ENCODE measurements at places on chromosomes 3 and 15.
A peak's percentile ranks its signal among the peaks of the same experiment; 100 is the strongest.

- no peak for DNase-seq
Measured at GRCh38 chr15:99447497-99448371, 118.0 kb upstream of the MEF2A start.

GRCh38 chr3:158631981-158632380 lies 12.3 kb upstream of the GFM1 start:
- no peak for DNase-seq

GRCh38 chr15:36432161-36432560 lies 147.3 kb upstream of the CDIN1 start:
- no peak for DNase-seq

DNA sequence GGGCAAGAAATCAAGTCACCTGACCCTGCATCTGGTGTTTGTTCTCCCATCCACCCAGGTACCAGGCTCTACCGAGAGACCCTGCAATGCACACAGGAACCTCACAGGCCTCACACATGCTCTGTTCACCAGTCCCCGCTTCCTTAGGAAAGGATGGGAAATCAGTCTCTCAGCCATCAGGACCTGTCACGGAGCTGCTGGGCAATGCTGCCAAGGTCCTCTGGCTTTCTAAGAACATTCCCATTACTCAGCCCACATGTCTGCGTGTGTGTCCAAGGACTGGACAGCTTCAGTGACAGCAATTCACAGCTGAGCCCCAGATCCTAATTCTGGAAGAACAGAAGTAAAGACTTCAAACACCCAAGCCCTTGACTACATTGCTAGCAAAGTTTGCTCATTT lies 6.5 kb upstream of the SRGAP3 start:
- no peak for DNase-seq

- no peak for DNase-seq
Measured at GRCh38 chr3:191502583-191502982, 41.6 kb downstream of the PYDC2 start.

- no peak for DNase-seq
Measured at GRCh38 chr3:102006812-102007485, 157.6 kb downstream of the NFKBIZ start.

DNA sequence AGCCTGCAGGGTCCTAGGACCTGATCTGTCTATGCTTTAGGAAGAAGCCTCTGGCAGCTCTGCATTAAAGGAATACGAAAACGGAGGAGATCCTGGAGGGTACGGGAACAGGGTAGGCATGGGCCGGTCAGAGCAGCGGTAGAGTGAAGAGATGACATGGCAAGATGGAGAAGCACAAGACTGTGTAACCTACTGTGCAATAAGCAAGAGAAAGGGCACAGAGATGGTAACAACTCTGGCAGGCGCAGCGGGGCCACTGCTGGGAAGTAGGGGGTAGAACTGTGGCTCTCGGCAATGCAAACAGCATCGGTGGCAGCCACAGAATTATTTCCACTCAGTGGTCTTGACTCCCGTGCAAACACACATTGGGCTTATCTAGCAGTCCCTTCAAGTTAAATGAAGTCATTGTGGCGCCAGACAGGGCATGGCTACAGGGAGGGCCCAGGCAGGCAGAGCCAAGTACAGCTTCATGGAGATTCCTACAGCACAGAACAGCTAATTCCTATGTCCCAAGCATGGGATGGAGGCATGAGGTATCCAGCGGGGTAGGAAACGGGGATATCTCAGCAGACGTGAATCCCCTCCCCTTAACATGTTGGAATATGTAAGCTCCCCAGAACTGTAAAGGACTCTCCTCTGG lies 28.8 kb downstream of the WHAMM start:
- no peak for DNase-seq

DNA sequence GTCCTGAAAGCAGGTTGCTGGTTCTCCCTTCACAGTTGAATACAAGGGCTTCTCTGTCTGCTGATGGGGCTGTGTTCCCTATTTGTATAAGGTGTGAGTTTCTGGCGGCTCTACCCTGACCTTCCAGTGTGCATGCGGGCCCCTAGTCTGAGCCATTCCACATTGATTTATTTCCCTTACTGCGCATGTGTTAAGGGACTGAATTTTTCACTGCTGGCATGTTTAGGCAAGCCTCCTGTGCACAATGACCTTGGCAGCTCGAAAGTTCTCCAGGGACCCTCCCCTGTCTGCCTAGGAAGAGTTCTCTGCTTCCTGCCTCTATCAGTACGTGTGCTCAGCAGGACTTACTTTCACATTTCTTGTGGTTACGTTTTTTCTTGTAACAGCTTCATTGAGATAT lies 11.4 kb downstream of the TRAK1 start:
- DNase-seq: no peak

GRCh38 chr3:59212128-59212779 lies 162.4 kb upstream of the CFAP20DC start:
- peak; percentile 10 for DNase-seq

DNA sequence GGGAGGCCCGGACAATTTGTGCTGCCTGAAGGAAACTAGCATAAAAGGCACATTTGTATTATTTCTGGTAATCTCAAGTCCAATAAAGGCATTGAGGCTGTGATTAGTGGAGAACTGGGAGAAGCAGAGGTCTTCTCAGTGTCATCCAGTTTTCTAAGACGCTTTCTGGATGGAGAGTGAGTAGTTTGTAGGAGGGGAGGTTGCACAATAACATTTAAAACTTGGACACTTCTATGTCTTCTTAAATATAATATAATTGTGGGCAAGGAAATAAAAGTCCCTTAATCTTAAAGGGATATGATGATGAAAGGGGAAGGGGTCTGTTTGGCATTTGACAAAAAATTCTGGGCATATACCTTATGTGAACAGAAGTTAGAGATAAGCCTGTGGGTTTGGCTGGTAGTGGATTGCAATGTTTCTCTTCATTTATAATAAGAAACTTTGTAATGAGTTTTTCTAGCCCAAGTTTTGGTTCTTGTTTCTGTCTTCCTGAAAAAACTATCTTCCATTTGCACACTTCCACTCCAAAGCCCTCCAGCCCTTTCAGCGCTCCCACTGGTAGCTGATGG lies 291.6 kb upstream of the TGFBR2 start:
- no peak for DNase-seq

DNA sequence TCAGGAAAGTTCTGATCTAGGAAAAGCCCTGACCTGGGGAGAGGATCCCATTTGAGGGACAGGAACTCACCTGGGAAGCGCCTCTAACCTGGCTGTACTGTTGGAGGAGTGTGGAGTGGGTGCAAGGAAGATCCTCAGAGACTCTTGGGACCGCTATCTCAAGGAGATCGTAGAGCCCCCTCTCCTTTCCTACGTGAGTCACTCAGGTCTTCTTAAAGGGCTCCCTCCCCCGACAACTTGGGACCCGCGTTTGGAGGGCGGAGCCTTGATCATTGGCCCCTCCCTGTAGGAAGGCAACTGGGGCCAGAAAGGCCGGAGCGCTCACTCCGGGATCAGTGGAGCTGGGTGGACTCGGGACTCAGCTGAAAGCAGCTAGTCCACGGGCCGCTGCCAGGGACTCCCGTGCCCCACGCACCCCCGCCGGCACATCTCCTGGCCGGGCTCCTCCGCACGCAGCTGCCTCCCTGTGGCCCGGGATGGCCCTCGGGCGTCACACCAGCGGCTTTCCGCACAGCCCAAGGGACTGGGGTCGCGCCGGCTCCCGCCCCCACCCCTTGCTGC lies 520 bp downstream of the SLC26A6 start:
- peak; percentile 49 for DNase-seq

DNA sequence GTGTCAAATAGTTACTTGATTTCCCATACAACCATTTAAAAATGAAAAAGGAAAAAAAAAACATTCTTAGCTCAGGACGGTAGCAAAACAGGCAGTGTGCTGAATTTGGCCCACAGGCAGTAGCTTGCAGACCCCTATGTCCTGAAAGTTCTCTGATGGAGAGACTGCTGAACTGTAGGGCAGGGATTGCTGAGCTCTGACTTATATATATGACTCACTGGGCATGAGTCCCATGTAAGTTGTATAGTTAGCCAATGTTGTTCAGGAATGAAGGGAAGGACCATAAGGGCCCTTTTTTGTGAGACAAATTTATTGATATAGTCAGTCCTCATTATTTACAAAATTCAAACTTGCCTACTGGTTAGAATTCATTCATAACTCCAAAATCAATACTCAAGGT lies 36.9 kb upstream of the FRMD4B start:
- DNase-seq: no peak

DNA sequence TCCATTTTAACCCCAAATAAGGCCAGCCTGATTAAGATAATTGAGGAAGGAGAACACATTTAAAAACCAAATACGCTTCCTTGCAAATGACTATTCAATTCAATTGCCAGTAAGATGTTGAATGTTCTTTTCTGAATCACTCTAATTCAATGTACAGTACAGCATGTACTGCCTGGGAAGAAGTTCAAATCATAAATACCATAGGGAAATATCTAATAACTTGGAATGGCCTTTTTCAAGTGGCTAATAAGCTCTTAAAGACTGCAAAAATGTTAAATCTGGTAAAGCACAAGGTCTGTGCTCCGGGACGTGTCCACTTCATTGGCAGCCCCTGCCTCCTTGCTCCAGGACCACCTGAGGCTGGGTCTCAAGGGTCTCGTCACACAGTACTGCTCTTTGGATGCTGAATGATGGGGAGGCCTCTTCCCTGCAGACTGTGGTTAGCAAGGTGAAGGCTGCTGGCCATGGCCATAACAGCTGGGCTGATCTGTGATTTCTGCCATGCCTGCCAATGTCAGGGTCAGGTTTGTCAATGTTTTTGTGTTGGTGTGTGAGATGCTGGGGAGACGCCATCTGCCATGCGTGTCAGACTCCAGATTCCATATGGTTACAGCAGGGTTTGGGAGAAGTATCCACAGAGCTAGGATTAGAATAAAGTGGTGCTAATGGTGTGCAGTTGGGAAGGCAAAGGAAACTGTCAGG lies 300.5 kb downstream of the ADAMTS17 start:
- DNase-seq: no peak

DNA sequence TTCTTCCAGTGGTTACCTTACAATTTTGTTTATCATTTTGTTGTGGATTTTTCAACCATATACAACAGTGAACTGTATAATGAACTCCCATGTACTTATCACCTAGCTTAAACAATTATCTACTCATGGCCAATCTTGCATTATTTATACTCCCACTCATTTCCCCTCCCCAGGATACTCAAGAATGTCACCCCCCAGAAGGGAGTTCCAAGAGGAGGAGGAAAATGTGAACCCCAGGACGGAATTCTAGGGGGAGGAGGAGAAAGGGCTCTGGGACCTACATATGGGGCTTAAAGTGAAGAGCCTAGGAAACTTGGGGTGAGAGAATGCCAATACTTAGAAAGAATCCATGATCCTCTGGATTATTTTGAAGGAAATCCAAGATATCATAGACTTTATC lies 59.3 kb downstream of the TSC22D2 start:
- DNase-seq: no peak

DNA sequence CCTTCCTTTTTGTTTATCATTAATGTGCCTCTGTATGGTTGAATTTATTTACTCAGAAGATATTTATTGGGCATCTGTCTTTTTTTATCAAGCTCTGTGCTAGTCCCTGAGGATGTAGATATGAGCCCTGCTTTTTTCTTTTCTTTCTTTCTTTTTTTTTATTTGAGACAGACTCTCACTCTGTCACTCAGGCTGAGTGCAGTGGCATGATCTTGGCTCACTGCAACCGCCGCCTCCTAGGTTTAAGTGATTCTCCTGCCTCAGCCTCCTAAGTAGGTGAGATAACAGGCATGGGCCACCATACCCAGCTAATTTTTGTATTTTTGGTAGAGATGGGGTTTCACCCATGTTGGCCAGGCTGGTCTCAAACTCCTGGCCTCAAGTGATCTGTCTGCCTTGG lies 58.5 kb downstream of the MBNL1 start:
- DNase-seq: no peak

GRCh38 chr3:12499474-12499873 lies 15.2 kb downstream of the TSEN2 start:
- DNase-seq: no peak

DNA sequence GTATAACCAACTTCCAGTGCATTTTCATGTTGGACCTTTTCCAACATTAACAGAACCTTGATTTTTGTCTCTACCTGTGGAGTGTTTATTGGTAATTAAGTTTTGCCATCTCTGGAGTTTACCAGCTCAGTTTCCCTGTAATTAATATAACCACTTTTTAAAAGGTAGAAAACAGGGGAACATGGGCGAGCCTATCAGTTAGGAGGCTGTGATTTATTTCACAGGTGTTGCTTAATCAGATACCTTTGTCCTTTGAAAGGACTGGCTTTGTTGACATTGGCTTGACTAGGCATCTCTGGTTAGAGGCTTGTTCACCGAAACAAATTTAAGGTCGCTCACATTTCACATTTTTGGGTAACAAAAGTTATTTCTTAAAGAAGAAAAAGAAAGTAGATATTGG lies 622 bp downstream of the NAALADL2 start:
- no peak for DNase-seq

GRCh38 chr3:58693940-58694850 lies 27.6 kb upstream of the FAM3D start:
- no peak for DNase-seq

DNA sequence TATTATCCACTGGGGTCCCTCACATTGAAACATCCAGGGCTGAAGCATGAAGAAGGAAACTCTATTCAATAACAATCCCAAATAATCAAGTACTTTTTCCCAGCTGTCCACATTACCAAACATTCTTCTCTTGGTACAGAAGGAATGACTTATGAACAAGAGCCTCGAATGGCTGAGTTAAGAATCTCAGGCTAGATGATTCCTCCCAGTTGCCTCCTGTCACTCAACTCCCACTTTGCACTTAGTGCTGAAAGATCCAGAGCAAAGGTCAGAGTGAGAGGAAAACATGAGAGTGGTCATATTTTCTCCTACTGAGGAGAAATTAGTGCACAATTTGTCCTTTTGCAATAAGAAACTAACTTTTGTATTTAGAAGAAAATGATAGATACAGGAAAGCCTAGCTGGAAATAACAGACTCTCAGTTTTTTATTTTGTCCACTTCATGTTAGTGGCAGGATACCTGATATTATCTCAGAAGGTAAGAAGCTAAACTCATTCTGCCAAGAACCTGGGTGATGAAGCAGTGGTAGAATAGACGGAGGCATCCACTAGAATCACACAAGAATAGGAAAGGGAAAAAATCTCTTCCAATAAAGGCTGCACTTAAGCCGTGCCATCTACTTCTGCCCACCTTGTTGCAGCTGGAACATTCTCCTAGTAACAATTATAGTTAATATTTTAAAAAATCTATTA lies 46.2 kb downstream of the GADL1 start:
- no peak for DNase-seq

DNA sequence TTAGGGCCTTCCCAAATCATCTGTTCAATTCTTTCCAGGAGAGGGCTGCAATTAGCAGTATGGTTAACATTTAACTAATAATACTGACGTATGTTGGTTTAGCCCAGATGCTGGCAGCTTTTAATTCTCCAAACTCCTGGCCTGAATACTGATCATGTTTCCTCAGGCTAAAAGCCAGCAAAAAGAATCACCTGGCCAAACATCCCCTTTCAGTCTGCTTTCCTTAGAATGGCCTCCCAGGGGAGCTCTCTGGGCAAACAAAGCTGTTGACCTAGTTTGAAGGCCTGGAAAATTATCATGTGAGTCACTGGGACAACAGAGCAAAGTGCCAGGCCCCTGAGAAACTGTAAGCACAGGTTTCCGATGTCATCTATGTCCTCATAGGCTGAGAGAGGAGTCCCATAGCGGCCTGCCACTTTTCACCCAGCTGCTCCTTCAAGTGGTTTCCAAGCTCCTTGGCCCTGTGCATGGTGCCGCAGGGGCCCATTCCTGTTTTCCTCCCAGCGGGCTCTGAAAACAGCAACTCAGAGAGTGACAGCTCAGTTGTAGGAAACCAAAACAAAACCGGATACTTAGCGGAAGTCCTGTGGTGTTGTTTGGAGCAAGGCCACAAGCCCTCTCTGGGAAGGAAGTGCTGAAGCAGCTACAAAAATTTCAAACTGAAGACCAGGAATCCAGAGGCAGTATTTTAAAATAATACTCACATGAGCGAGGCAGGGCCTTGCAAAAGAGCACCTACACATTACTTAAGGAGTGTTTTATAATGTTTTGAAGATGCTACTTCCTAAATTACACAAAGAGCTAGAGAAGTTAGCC lies 36.5 kb upstream of the RAB11A start:
- peak; percentile 53 for DNase-seq
